Hypothalamus (tissue), 51 donors: ENCODE measurements at places on chromosomes 3 and 15.

DNA sequence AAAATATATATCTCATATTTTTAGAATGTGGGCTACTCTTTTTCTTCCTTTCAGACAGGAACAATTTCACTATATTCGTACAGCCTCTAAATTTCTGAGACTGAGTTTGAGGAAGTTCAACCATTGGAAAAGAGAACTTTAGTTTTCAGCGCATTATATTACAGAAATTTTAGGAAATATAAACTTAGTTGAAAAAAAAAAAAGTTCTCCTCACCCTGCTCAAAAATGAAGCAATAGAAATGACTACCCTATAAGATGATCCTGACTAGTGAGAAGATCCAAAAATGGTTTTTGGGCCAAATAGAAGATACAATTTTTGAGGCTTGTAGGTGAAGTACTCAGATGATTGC, 139.6 kb downstream of the MCTP2 start:
- no peak for DNase-seq

GRCh38 chr3:44468572-44469520, 8.6 kb downstream of the ZNF445 start:
- no peak for DNase-seq

DNA sequence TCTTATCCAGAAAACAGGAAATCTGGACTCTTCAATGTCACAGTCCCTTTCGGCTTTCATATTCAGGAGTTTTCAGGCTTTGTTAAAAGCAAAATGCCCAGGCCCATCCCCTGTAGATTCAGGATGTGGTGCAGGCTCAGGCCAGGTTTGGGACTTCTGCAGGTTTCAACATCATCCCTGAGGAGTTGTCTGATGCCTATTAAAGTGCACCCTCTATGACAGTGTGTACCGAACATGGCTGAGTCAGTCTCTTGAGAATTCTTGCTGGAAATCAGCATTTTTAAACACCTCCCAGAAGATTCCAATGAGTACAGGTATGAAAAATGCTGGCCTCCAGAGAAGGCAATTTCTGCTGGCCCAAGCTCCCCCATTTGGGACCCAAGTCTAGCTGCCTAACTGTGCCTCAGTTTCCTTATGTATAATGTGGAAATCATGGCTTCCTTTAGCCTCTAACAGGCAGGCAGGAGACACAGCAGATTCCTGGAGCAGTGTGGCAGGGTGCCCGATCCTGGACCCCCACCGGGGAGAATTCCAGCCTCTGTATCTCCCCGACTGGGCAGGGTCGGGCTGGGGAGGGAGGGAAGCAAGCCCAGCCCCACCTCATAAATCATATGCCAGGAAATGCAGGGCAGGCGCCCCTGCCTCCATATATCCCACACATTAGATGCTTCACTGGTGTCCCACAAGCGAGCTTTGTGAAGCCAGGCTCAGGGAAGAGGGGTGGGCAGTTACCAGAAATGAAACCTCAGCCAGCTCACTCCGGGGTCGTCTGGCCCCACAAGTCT, 44.4 kb upstream of the SLC6A11 start:
- DNase-seq, result no peak

GRCh38 chr3:58564456-58565160, 12.6 kb downstream of the FAM107A start:
- DNase-seq, result no peak

DNA sequence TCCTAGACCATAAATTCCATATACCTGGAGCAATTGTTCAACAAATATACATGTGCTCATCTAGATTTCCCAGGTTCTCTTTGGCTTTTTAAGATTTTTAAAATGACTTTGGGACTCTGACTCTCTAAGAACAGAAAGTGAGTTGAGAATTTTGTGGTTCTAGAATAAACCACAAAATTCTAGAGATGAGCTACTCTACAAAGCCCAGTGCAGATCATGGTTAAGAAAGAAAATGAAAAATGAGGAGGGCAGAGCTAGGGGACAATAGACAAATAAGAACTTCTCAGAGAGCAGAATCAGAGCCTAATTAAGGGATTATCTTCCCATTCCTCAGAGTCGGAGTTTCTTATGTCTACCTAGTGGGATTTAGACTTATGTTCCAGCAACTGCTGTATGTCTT, 694.7 kb downstream of the ZNF385D start:
- no peak for DNase-seq

DNA sequence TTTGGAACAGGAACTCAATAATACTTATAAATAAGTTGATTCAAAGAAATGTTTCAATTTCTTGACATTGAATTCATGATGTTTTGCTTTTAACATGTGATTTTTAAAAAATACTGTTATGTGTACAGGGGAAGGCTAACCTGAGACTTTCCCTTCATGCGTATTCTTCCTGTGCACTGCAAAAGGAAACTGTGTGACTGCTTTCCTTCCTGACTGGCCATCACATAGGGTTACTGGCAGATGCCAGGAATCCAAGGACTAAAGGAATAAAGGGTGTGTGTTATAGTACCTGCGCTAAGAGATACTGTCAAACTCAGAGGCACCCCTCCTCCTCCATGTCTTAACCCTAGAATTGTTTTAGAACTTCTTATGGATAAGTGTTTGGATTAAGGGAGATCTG, 236.0 kb downstream of the UBE2E2 start:
- no peak for DNase-seq

- DNase-seq, result no peak
Measured at GRCh38 chr3:191975936-191976335, 515.0 kb downstream of the PYDC2 start.

- no peak for DNase-seq
Measured at GRCh38 chr3:111668888-111669488, 73.8 kb upstream of the ZBED2 start.

DNA sequence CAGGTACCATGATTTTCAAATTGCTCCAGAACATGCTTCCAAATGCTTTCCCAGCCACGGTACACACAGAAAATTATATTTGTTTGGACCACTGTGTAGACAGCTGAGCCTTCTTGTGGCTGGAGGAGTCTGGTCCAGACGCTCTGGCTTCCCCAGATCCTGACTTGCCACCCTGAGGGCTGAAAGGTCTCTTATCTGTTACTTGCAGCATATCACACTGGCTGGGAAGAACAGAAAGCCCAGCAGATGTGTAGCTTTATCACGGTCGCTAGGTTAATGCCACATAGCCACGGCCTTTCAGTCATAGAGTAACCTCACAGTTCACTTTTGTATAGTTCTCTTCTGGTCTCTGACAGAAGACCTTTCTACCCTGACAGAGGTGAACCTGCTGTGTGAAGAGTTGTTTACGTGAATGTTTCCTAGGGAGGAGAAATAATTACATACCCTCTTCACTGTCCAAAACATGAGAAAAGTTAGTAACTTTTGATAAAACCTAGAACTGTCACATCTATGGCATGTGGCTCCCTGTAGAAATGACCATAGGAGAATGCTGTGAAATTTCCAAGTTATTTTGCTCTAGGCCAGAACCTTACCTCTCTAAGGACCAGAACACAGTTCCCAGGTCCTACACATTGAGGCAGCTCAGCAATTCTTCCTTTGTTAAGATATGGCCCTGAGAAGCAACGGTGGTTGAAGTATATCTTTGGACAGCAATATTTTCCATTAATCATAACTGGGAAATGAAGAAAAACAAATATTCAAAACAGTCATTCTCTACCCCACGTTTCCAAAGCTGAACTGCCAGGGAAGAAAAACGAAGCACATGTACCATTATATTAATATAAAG, 15.8 kb upstream of the STIMATE start:
- DNase-seq, result no peak

DNA sequence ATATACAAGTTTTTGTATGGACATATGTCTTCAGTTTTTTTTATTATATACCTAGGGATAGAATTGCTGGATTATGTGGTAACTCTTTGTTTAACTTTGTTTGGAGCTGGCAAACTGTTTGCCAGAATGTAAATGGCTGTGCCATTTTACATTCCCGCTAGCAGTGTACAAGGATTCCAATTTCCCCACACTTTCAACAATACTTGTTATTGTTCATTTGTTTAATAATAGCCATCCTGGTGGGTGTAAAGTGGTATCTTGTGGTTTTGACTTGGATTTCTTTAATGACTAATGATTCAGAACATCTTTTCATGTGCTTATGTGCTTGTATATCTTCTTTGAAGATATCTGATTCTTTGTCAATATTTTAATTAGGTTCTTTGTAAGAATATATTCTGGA, 64.4 kb downstream of the ZNF609 start:
- DNase-seq, result no peak
